ENCODE measurements at places on chromosomes 2 and 18.

- no peak for DNase-seq
These were observed 65.8 kb downstream of the SUMO1 start for GRCh38 chr2:202172439-202173211.

DNA sequence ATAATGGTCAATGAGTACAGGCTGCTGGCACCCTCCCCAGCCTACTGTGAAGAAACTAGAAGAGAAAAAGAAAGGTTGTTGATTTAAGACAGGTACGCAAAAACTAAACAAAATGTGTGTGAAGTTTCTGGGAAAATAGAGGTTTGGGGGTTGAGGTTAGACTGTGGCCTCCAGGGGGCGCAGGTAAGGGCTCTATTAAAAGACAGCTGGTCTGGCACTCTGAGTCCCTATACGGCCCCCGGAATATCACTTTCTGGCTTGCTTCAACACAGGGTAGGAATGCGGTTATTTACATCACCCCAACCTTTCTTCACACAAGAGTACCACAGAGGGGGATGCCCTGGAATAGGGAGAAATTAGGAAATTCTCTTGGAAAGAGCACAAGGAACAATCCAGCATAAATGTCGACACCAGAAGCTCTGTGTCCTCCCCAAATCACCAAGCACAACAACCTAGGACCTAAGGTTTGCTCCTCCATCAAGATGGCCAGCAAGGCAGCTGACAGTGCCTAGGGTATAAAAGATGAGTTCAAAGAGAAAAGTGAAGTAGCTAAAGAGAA lies 480.8 kb upstream of the KLHL29 start:
- DNase-seq: no peak

- no peak for DNase-seq
These were observed 104.8 kb downstream of the PPP1R1C start for GRCh38 chr2:182090486-182090885.

DNA sequence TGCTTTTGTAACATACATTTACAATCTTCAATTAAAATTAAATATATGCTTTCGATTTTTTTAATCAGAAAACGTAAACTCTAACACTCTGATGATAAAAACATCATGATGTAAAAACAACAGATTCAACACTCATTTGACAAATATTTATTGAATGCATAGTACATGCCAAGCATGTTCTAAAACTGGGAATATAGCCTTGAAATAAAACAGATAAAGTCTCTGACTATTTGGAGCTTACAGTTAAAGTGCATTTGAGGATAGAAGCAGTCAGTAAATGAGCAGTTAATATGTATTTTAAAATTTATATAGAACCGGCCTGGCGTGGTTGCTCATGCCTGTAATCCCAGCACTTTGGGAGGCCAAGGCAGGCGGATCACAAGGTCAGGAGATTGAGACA lies 47.8 kb downstream of the TMX3 start:
- DNase-seq: no peak

GRCh38 chr2:109371481-109372170 lies 242.1 kb downstream of the SEPTIN10 start:
- DNase-seq: no peak

- DNase-seq: no peak
These were observed 508.3 kb downstream of the CNTNAP5 start for GRCh38 chr2:124533226-124533954.

- no peak for DNase-seq
These were observed 1207.7 kb downstream of the SUCLG1 start for GRCh38 chr2:83251321-83251872.

GRCh38 chr2:80026040-80026729 lies 278.4 kb downstream of the LRRTM1 start:
- DNase-seq: no peak

DNA sequence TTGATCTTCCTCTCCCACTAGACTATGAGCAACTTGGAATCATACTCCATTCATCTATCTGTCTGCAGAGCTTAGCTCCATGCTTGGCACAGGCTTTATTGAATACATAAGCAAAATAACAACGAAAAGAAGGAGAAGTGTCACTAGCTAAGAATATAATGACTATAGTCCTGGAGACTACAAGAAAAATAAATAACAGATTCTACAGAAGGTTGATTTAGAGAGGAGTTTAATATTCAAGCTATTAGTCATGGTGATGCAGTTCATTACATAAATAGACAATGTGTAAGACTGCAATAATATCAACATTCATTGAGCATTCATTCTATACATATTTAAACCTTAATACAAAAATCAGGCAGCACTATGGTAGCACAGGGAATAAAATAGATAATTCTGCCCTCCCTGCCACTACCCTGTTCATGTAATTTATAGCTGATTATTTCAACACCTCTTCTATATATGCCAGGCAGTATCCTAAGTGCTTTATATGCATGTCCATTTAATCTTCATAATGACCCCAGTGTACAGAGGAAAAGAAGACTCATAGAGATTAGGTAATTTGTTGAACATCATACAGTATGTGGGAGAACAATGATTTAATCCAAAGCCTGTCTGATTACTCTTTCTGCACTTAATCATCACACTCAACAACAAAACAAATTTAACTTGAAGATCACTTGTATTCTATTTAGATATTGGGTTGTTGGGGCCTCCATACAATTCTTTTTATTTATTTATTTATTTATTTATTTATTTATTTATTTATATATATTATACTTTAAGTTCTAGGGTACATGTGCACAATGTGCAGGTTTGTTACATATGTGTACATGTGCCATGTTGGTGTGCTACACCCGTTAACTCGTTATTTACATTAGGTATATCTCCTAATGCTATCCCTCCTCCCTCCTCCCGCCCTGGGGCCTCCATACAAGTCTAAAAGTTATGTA lies 165.3 kb downstream of the RNF152 start:
- DNase-seq: no peak

GRCh38 chr2:64742678-64743077 lies 89.0 kb upstream of the SERTAD2 start:
- no peak for DNase-seq

DNA sequence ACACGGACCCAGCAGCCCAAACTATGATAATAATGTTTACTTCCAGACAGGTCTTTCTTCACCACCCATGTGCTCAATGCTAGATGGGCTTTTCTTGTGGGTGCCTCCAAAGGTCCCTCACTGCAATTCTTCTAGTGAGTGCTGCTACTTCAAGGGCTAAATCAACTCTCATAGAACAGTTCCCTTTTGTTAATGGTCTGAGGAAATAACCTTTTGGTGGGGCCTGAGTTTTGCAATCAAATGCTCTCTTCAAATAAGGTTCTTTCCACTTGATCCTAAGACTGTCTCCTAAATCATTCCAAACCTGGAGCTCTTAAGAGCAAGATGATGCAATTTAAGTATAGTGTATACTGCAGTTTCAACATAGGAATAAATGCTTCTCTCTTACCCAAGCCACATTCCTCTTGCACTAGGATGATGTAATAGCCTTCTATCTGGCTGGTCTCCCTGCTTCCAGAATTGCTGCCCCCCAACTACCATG lies 6.0 kb downstream of the NEMP2 start:
- no peak for DNase-seq

DNA sequence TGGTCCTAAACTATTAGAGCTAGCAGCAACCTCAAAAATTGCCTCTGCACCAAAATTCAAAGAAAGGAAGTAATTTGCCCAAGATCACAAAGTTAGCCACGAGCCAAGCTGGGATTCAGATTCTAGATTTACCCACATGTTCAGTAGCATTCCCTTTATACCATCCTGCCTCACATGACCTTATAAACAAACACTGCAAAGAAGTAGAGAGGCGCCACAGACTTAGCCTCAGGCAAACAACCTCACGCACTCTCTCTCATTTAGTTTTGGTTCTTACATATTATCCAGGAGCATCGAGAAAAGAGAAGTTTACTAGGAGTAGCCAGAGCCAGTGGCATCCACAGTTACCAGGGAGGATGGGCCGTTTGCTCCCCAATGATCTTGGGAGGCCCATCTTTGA lies 226.6 kb downstream of the OSR1 start:
- no peak for DNase-seq

GRCh38 chr18:25351280-25351775 lies 638 bp downstream of the ZNF521 start:
- DNase-seq: no peak

DNA sequence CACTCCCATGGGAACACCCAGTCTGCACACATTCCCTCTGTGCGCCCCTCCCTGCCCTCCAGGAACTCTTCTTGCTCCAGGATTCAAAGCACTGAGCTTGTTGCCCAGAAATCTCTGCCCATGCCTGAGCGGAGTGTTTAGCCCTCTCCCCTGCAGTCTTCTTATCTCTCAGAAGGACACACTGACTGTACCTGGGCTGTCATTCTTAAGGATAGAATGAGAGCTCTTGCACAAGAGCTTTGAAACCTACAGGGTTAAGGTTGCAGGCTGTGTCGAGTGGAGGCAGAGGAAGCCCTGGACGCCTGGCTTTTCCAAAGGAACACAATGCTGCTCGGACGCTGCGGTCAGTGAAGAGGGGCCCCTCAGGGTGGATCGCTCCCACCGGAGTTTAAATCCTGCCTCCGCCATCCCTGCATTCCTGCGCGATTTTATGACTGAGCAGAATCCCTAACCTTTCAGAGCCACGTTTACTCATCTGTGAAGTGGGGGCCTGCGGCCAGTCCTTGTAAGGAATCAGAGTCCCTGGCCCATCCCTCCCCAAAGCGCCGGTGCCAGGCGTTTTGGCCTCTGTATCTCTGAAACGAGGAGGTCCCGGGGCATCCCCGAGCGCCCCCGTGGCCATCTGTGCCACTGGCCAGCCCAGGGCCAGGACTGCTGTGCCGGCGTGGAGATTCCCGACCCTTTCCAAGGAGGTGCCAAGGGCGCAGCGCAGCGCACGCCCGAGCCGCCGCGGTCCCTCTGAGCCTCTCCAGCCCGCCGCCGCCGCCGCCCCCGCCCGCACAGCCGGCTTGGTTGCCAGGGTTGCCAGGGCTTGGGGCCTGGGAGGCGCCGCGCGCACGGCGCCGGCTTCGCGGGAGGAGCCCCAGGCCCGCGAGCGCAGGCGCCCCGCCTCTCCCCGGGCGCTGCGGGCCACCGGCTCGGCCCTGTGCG lies 58.9 kb downstream of the FAM168B start:
- DNase-seq: no peak

GRCh38 chr2:68104111-68104835 lies 41.5 kb upstream of the C1D start:
- DNase-seq: no peak

DNA sequence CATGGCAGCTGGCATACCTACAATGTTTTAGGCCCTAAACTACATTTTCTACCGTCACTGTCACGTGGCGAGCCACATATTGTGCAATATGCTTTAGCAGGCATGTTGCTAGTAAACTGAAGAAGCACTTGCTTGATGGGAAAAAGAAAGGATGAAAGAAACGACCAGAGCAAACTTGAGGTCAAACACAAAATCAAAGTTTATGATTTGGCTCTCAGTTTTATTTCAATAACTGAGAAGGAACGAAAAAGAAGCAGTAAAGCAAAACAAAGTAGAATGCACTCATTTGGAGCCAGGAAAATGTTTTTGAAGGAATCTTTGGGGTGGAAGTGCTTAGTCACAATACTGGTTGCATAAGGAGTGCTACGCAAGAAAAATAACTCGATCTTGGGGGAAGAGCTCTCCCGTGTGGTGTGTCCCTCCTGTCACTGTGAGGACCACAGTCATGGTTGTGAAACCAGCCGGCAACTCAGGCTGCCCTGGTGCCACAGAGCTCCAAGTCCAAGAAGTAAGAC lies 349.8 kb downstream of the RBM43 start:
- DNase-seq: no peak

GRCh38 chr2:25294573-25295462 lies 46.9 kb downstream of the DNMT3A start:
- peak; percentile 48 for DNase-seq

- DNase-seq: no peak
These were observed 108.3 kb upstream of the NOSTRIN start for GRCh38 chr2:168694173-168694572.

GRCh38 chr2:221254299-221254698 lies 317.8 kb downstream of the EPHA4 start:
- no peak for DNase-seq

- no peak for DNase-seq
These were observed 9.4 kb downstream of the CYP26B1 start for GRCh38 chr2:72138011-72138881.

GRCh38 chr2:109226128-109226527 lies 97.1 kb downstream of the SH3RF3 start:
- DNase-seq: no peak

GRCh38 chr2:219575566-219576504 lies 3.7 kb downstream of the INHA start:
- DNase-seq: no peak

- DNase-seq: no peak
These were observed 26.8 kb downstream of the BCL11A start for GRCh38 chr2:60526623-60527022.

- DNase-seq: no peak
These were observed 137.7 kb downstream of the THNSL2 start for GRCh38 chr2:88307817-88308216.

DNA sequence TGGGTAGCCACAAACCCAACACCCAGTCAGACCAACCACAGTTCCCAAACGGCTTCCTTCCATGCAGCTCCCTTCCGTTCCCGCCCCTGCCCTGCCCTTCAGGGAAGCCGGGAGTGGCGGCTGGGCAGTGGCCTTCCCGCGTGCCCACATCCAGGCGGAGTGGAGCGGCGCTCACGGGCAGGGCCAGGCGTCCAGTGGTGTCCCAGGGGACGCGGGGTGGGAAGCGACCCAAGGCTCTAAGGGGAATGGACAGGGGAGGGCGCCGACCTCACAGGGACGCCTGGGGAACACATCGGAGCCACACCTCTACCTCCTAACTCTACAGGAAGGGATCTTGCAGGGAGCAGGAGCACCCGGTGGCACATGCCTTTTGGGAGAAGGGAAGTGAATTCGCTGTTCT lies 225.9 kb upstream of the MGAT5 start:
- no peak for DNase-seq

DNA sequence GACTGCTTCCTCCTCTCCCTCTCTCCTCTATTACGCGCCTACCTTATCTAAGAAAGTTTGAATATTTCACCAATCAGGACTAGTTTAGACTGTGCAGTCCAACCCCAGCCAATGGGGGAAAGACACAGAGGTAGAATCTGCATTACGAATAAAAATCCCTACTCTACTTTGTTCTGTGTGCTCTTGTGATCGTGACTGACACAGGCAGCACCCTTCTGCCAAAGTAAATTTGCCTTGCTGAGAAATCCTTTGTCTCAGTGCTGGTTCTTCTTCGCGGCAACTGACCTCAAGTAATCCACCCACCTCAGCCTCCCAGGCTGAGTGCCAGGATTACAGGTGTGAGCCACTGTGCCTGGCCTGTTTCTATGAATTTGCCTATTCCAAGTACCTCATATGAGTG lies 8.6 kb upstream of the CDCA7 start:
- no peak for DNase-seq
